ENCODE measurements at places on chromosomes 6 and 20.

GRCh38 chr6:158439255-158439654 lies 120.6 kb upstream of the TMEM181 start:
- DNase-seq = no peak

DNA sequence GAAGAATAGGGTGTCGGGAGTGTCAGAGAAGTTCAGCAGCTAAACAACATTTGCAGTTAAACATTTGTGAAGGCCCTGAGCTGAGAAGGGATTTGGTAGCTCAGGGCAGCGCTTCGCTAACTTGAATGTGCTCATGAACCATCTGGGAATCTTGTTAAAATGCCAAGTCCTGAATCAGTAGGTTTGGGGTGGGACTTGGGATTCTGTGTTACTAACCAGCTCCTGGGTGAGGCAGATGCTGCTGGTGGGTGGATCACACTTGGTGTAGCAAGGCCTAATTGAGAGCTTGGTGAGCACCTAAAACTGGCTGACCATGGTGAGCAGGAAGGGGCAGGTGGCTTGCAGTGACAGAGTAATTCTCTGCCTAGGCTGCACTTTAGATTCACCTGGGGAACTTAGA lies 5.9 kb downstream of the PTPRA start:
- DNase-seq = no peak

- DNase-seq = no peak
Measured at GRCh38 chr20:4800676-4801449, 79.2 kb downstream of the PRND start.

DNA sequence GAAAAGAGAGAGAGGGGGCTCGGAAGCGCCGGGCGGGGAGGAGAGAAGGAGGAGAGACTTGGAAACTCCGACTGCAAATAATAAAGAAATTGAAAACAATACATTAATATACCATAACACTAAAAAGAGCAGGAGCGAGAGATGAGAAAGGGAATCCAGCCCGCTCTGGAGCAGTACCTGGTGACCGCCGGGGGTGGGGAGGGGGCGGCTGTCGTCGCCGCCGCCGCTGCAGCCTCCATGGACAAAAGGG lies 338 bp downstream of the E2F3 start:
- no peak for DNase-seq

- no peak for DNase-seq
Measured at GRCh38 chr20:15060265-15061060, 723.1 kb upstream of the FLRT3 start.

- DNase-seq = no peak
Measured at GRCh38 chr6:129921169-129921817, 60.2 kb upstream of the TMEM244 start.

GRCh38 chr6:33446356-33446755 lies 8.0 kb upstream of the ZBTB9 start:
- no peak for DNase-seq

DNA sequence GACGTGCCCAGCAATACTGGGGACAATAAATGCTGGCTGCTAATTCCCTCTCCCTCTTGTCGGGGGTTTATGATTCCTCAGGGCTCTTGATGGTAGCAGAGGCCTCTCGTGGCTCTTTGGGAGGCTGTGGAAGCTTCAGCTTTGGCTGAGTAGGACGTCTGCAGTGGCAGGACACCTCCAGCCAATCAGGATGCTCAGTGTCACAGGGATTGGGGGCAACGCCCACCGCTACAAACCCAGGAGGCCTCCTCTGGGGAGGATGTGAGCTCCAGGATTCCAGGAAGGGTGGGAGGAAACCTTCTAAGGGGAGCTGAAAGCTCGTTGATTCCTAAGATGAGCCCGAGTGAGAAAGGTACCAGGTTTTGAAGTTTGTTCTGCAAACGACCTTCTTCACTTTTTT lies 19.4 kb downstream of the RSPO4 start:
- no peak for DNase-seq

DNA sequence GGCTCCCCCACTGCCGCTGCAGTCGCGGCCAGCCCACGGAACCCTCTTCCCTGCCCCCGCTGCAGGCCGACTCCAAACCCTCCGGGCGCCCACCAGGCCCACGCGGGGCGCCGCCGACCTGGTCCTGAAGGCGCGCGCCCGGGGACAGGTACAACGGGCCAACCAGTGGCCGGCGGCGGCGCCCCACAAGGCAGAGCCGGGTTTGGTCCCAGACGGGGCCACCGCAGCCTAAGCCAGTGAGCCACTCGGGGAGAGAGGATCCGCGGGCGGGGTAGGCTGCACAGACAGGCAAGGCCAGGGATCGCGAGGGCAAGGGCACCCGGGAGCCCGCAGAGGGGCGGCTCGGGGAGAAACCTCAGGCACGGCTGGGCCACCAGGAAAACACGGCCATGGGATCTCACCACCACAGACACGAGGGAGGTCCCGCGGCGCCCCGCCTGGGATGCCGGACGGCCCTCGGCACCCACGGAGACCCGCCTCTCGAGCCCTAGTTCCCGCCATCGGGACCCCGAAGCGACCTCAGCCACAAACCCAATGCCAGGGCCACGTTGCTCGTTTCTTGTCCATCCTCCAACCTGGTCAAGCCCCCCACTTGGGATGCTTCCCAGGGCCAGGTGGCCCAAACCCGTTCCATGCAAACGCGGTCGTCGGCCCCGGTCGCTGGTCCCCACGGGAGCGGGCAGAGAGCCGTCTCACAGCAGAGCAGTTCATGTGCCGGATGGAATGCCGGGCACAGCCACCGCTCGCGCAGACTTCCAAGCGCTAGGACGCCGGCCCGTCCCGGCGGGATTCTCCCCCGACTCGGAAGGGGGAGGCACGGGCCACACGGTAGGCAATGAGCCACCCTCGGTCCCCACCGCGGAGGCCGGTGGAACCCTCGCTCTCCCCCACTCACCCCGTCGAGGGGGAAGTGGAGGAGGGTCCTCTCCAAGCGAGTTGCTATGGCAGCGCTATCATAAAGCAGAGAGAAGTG lies 1956.6 kb upstream of the DEFB115 start:
- no peak for DNase-seq

DNA sequence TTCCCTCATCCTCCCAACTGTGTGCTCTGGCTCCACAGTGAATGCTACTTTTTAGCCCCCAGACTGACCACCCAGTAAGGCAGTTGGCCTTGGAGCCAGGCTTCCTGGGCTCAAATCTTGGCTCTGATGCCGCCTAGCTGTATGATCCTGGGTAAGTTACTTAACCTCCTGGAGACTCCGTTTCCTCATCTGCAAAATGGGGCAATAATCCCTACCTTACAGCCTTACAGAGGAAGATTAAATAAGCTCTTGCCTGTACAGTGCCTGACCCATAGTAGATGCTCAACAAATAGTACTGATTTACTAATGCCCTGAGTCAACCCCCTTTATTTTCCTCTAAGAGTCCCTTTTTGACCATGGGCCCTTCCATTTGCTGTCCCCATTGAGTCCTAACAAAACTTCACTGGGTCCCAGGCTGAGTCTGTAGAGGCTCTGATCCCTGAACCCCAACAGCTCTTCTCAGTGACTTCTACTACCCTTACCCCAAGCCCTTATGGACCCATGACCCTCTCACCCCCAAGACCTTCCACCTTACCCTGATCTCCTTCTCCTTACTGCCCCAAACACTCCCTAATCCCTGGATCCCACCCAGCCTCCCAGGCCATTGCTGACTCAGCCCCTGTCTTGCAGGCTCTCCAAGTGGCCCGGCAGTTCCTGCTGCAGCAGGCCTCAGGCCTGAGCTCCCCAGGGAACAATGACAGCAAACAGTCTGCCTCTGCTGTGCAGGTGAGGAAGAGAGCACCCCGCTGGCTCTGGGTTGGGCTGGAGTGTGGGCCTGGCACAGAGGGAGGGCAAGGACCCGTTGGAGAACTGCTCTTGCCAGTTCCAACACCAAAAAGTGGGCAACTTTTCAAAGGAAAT lies 31.4 kb downstream of the FOXP4 start:
- no peak for DNase-seq

DNA sequence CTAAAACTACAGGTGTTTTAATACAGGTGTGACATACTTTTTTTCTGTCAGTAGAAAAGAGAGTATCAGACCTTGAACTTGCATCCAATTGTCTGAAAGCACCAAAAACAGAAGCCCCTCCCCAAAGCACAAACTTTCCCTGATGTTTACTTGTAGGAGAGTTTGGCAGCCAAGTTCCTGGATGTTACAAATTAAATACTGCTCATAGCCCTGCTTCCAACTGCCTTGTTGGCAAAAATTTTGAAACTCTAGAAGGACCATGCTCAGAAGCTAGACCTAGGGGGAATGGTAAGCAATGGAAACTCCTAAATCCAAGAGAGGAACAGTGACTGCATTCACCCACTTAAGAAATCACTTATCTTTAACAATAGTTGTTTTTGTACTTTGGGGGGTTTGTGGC lies 17.0 kb upstream of the ARG1 start:
- DNase-seq = no peak

Measured in stimulated activated CD8-positive, alpha-beta memory T cell treated with anti-CD3 and anti-CD28 coated beads, Interleukin-2, amount 100 ng/mL, for 1 hour (primary cell).